Astrocyte (in vitro differentiated cells and primary cell): ENCODE measurements at places on chromosomes 2 and 18. TPM values are rescaled to one million over a fixed set of nuclear protein-coding genes. Genes with fewer than 3 reads are reported as not detected.
A peak's percentile ranks its signal among the peaks of the same experiment; 100 is the strongest.

DNA sequence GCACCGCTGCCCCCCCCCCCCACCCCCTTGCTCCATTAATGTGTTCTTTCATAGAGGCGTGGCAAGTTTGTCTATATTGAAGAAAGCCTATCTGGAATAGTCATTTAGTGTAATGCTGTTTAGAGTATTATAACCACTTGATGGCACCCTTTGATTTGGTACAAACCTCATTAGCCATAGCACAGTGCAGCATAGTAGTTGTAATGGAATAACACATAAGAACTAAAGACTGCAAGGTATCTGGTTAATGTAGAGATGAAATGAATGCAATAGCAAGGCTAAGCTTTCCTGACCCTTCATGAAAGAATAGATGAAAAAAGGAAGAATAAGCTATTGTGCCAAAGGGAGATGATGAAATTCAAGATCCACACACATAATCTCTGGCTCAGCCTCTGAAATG lies 81.9 kb downstream of the EHBP1 start:
- DNase-seq: peak; percentile 29

DNA sequence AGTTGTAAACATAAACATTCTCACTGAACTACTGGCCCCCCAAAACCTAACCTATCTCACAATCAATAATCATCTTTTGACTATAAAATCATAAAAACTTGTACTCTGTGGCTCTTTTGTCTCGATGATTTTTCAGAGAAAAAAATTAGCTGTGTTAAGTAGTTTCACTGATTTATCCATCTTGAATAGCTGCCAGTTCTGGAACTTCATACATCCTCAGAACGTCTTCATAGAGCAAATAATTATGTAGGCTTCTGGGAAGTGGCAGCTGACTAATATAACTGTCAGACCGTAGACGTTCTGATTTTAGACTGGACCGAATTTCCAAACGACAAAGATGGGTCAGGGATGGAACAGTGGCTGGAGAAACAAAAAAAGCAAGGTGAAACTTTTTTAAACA lies 97.3 kb upstream of the CHAC2 start:
- DNase-seq: no peak

GRCh38 chr18:22165603-22166068 lies 3.8 kb upstream of the GATA6 start:
- no peak for DNase-seq

- DNase-seq: peak; percentile 89
These were observed 23.3 kb downstream of the AOX1 start for GRCh38 chr2:200609028-200609614.

DNA sequence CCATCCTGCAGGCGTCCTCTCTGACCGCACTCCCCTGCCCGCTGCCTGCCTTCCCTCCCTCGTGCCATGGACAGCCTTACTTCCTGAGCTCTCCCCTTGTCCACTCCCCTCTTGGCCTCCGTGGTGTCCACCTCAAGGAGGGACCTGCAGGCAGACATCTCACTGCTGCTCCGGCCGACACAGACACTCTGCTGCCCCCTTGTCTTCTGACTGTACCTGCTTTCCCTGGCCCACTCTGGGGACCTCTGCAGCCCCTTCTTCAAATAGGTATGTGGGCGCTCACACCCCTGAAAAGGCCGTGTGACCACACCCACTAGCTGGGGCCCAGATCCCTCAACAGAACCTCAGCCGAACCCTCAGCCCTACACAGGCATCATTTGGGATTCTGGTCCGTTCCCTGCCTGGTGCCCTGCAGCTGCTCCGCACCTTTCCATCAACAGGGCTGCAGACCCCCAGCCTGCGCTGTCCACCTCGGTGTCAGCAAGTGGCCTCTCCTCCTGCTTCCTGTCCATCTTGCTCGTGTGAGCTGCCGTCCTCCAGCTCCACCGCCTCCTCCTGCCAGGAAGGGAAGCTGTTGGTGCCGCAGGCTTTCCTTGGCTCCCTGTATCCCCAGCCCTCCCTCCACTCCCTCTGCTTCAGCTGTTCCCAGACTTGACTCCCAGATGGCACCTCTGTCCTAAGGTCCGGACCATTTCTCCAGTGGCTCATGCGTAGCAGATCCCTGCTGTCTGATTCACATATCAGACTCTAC lies 94.1 kb downstream of the KLHL29 start:
- no peak for DNase-seq

DNA sequence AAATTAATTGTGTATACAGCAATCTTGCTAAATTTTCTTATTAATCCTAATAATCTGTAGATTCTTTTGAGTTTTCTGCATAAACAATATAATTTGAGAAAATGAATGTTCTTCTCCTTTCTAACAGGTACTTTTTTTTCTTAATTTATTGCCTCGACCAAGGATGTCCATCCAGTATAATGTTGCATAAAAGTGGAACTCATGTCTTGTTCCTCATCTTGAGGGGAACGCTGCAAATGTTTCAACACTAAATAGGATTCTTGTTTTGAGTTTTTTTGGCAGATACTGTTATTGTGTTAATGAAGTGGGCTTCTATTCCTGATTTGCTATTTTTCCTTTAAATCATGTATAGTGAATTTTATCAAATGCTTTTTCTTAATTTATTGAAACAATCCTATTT lies 244.4 kb upstream of the REV1 start:
- no peak for DNase-seq

GRCh38 chr2:112750560-112750843 lies 13.9 kb downstream of the CKAP2L start:
- peak; percentile 47 for DNase-seq

DNA sequence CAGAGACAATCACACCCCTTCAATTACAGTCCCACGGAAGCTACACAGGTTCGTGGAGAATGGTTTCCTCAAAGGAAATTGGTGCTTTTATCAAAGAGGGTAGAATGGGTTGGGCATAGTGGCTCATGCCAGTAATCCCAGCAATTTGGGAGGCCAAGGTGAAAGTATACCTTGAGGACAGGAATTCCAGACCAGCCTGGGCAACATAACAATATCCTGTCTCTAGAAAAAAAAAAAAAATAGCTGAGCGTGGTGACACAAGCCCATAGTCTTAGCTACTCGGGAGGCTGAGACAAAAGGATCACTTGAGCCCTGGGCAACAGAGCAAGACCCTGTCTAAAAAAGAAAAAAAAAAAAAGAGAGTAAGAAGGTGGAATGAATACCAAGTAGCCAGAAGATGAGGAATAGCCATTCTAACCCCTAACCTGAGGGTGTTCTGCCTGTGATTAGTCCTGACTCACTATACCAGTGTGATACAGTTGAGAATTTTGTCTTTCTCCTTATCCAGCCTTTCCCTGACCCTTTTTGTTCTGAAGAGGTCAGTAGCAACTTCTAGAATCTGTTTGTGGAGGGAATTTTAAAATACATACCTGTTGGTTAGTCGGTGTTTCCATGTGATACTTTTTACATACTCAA lies 283.2 kb downstream of the MREG start:
- peak; percentile 35 for DNase-seq

GRCh38 chr18:37261988-37262387 lies 303.6 kb downstream of the CELF4 start:
- no peak for DNase-seq

DNA sequence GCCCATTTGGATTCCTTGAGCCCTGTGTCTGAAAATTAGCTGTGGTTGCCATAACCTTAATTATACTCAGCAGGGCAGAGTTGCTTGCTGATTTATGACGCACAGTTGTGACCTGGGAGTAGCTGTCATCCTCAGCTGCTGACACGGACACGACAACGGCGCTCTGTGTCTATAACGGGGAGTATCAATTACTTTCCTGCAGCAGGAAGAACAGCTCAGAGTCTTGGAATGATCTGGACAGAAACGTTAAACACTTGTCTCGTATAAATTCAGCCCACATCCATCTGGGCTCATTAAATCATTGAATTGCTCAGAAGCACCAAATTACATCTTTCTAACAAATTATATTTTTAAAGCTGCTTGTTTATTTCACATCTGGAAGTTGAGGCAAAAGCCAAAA lies 116.3 kb downstream of the SEPTIN10 start:
- DNase-seq: peak; percentile 80

DNA sequence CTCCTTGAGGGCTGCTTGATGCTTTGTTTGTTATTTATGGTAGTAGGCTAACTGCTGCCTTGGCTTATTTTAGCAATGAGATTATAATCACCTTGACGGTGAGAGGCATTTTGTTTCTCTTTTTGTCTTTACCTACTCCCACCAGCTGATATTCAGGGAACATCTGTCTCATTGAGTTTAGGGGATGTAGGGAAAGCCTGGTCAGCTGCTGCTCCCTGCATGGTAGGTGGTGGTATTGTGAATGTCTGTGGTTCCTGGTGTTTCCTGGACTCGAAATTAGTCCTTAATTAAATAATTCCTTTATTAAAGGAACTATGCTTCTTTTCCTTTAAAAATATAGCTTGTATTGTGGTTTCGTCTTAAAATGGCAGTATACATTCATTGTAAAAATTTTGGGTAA lies 77.8 kb downstream of the ADAM23 start:
- no peak for DNase-seq

- DNase-seq: no peak
These were observed 177.4 kb downstream of the CD226 start for GRCh38 chr18:69770238-69770637.

DNA sequence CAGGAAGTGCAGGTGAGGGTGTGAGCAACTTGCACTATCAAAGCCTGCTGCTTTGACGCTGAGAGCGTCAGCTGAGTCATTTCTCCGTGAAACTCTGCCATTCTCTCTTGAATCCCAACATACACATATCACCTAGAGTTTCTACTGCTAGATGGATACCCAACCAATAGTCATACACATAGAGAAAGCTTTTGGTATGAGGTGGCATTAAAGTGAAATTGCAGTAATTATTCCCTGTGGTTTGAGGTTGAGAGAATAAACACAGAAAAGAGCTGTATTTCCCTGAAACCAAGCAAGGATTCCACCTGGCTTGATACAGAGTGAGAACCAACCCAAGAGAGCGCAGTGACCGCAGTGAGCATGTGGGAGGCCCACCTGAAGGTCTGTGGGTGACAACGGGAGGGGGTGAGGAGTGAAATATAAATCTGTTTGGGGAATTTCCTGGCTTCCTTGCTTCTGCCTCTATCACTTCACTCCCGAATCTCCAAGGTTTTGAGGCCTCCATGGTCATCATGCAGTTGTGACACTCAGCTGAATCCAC lies 28.8 kb upstream of the TMEM18 start:
- DNase-seq: no peak

DNA sequence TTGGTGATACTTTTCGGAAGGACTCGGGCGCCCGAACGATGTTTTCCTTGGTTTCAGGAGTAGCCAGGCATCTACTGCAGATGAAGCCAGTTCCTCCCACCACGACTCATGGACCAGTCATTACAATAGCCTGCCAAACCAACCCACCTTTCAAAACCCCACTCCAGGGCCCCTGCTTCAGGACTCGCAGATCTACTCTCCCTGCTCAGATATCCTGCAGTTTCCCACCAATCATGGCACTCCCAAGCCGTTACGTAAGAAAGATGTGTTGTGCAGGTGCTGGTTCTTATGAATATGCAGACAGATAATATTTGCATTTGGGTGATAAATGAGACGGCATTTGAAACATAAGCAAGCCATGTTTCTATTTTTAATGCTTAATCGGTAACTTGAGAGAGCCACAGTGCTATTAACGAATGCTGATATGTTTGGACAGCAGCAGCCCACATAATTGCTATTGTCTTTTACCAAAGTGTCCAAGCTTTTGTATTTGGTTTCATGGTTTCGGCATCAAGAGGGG lies 3.5 kb upstream of the CYS1 start:
- no peak for DNase-seq

- peak; percentile 36 for DNase-seq
These were observed 85.3 kb downstream of the ZNF407 start for GRCh38 chr18:74682991-74683297.

- DNase-seq: no peak
These were observed 577 bp downstream of the ERCC3 start for GRCh38 chr2:127293386-127293747.

DNA sequence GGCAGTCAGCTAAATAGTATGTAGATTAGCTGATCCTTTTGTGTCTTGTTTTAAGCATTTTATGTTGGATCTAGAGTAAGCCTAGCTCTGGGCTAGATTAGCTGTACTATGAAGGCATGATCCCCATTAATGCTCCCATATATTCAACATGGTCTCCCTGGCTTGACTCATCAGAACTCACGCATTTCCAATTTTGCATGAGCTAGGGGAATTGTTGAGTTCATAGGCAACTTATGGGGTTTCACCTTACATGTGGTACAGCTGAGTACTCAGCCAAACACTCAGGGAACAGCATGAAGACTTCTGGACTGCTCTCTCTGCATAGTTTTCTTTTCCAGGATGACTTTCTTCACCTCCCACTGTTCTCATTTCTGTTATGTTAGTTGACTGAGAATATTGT lies 248.2 kb downstream of the TMX3 start:
- no peak for DNase-seq

GRCh38 chr2:33419581-33420200 lies 56.8 kb upstream of the RASGRP3 start:
- no peak for DNase-seq

GRCh38 chr18:67864677-67865340 lies 348.3 kb upstream of the DSEL start:
- DNase-seq: peak; percentile 64

DNA sequence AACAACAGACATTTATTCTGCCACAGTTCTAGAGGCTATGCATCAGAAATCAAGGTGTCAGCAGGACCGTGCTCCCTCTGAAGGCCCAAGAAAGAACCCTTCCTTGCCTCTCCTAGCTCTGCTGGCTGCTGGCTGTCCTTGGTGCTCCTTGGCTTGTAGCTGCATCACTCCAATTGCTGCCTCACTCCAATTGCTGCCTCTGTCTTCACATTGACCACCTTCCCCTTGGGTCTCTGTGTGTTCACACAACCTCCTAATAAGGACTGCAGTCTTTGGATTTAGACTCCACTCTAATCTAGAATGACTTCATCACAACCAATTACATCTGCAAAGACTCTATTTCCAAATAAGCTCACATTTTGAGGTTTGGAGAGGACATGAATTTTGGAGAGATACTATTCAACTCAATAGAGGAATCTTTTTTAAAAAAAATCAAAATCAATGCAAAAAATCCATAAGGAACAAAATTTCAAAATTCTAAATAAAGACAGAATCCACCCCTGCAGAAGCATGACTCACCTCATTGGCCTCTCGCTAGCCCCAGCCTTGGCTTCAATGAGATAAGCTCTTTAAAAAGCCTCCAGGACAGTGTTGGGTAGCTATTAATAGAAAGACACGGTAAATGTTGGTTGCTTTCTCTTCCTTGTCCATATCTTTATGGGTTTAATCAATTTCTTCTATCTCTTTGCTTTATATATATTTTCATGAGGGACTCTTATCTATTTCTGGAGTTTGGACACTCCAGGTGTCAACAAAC lies 267.6 kb upstream of the MGAT5 start:
- peak; percentile 60 for DNase-seq

- no peak for DNase-seq
These were observed 99.5 kb downstream of the RAB3GAP1 start for GRCh38 chr2:135151615-135152014.

- DNase-seq: peak; percentile 85
These were observed 121.2 kb downstream of the ZNF521 start for GRCh38 chr18:25230658-25231326.

- peak; percentile 68 for DNase-seq
These were observed 3.9 kb upstream of the DSEL start for GRCh38 chr18:67520351-67520921.

Gene IL37
- total RNA-seq: not detected in 2 replicates

Gene SMCHD1
- total RNA-seq: 29.6 and 29.7 TPM in 2 replicates

Gene STPG4
- 0.55 and 0.64 TPM in 2 replicates for total RNA-seq

Gene SERPINB3
- not detected in 2 replicates for total RNA-seq

Gene CNGA3
- total RNA-seq: not detected in 2 replicates

Gene CRIM1
- total RNA-seq: 138 and 180 TPM in 2 replicates

Gene CYP27A1
- 3.9 and 4.3 TPM in 2 replicates for total RNA-seq

Gene TRPM8
- 0.31 and 0.95 TPM in 2 replicates for total RNA-seq

Gene TRABD2A
- 2.6 and 3.2 TPM in 2 replicates for total RNA-seq

Gene SH3RF3
- 7.2 and 7.3 TPM in 2 replicates for total RNA-seq

Gene MROH2A
- not detected in 2 replicates for total RNA-seq

Gene KCNK3
- 1.9 and 2.3 TPM in 2 replicates for total RNA-seq

Gene PPP1R1C
- 0.50 and 1.2 TPM in 2 replicates for total RNA-seq
